ENCODE measurements at places on chromosomes 12 and 14.

- no peaks in the 10 kb centered on the region for H3K4me1 ChIP-seq
- no peak overlapping the region for H3K27ac ChIP-seq
- H3K27me3 ChIP-seq, result no peaks in the 10 kb centered on the region
- DNase-seq, result no peak
Observed at GRCh38 chr12:121165316-121165715, 32.6 kb downstream of the P2RX7 start.

- no peak overlapping the region for H3K27ac ChIP-seq
- DNase-seq, result no peak
- H3K4me3 ChIP-seq, result no peak overlapping the region
- no peaks in the 10 kb centered on the region for H3K36me3 ChIP-seq
Observed at GRCh38 chr14:52781629-52782028, 9.8 kb downstream of the GNPNAT1 start.

- no peaks in the 10 kb centered on the region for H3K36me3 ChIP-seq
- H3K4me3 ChIP-seq, result no peak overlapping the region
- H3K27me3 ChIP-seq, result no peaks in the 10 kb centered on the region
- no peak for DNase-seq
Observed at GRCh38 chr12:93107514-93108312, 178.6 kb upstream of the EEA1 start.

GRCh38 chr12:90854136-90854689 is 100.8 kb downstream of the CCER1 start:
- no peak overlapping the region for H3K4me3 ChIP-seq
- no peak overlapping the region for H3K27ac ChIP-seq
- H3K4me1 ChIP-seq, result peaks cover 44% of the 10 kb centered on the region
- H3K36me3 ChIP-seq, result no peaks in the 10 kb centered on the region

GRCh38 chr14:84891404-84891803 is 638.5 kb upstream of the FLRT2 start:
- no peak for DNase-seq
- no peaks in the 10 kb centered on the region for H3K36me3 ChIP-seq
- no peaks in the 10 kb centered on the region for H3K27me3 ChIP-seq

GRCh38 chr12:68222326-68222725 is 3.3 kb downstream of the IL26 start:
- H3K4me3 ChIP-seq, result no peak overlapping the region
- no peak overlapping the region for H3K27ac ChIP-seq
- DNase-seq, result no peak
- no peaks in the 10 kb centered on the region for H3K36me3 ChIP-seq

DNA sequence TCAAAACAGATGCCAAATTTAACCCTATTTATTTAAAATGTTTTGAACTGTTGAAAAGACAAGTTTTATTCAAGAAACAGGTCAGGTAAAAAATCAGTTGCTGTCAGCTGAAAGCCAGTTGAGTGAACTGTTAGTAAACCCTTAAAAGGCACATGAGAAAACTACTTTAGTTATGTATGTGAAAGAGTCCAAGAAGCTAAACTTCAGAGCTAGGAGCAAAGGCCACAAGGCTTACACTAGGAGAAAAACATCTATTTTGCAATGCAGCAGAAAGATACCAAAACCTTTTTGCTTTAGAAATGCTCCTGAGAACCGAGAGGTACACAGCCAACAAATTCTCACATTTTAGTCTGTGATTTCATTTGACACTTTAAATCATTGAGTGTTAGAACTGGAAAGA is 375.2 kb downstream of the FSCB start:
- no peaks in the 10 kb centered on the region for H3K4me1 ChIP-seq
- H3K4me3 ChIP-seq, result no peak overlapping the region
- no peaks in the 10 kb centered on the region for H3K36me3 ChIP-seq
- no peak for DNase-seq

- H3K4me1 ChIP-seq, result peaks cover 16% of the 10 kb centered on the region
- no peaks in the 10 kb centered on the region for H3K36me3 ChIP-seq
- no peak overlapping the region for H3K4me3 ChIP-seq
Observed at GRCh38 chr14:96352708-96353107, 10.4 kb downstream of the ATG2B start.

- DNase-seq, result no peak
- H3K36me3 ChIP-seq, result no peaks in the 10 kb centered on the region
- no peak overlapping the region for H3K4me3 ChIP-seq
- H3K27me3 ChIP-seq, result no peaks in the 10 kb centered on the region
Observed at GRCh38 chr14:64654246-64654900, 49.9 kb upstream of the PLEKHG3 start.

DNA sequence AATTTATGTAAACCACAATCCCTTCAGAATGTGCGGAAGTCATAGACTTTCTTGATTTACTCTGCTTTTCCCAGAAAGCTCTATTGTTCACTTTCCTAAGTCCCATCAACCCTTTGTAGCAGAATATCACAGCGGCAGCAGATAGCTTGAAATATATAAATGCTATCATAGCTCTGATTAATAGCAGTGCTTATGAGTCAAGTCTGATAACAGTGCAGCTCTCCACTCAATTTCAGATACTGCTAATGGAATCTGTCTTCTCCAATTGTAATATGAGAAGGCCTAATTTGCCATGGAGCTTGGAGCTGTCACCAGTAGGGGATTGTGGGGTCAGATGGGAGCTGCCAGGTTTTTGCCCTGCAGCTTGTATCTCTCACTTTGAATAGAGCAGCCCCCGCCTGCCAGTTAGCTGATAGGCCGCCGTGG is 10.9 kb downstream of the TMEM260 start:
- H3K36me3 ChIP-seq, result no peaks in the 10 kb centered on the region
- no peaks in the 10 kb centered on the region for H3K27me3 ChIP-seq
- no peak overlapping the region for H3K4me3 ChIP-seq
- H3K4me1 ChIP-seq, result no peaks in the 10 kb centered on the region

- no peaks in the 10 kb centered on the region for H3K27me3 ChIP-seq
- no peak for DNase-seq
- H3K36me3 ChIP-seq, result no peaks in the 10 kb centered on the region
- no peaks in the 10 kb centered on the region for H3K4me1 ChIP-seq
- no peak overlapping the region for H3K27ac ChIP-seq
Observed at GRCh38 chr14:72775923-72776554, 117.9 kb downstream of the DPF3 start.

DNA sequence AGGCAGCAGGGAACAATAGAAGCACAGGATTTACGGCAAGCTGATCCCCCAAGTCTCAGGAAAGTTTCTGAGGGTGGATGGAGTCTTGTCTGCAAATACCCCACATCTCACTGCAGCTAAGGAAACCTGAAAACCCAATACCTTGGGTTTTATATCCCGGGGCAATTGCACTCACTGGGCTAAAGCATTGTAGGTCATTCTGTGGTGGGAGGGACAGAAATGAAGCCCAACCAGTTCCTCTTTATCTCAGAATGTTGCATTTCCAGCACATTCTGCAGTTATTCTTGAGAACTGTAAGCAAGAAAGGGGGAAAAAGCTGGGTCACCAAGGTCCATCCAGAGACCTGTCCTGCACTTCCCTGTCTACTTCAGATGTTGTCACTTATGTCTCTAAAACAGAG is 39.8 kb downstream of the C12orf42 start:
- H3K4me3 ChIP-seq, result no peak overlapping the region
- no peaks in the 10 kb centered on the region for H3K27me3 ChIP-seq
- no peaks in the 10 kb centered on the region for H3K4me1 ChIP-seq
- H3K36me3 ChIP-seq, result no peaks in the 10 kb centered on the region
- DNase-seq, result no peak
- no peak overlapping the region for H3K27ac ChIP-seq

- DNase-seq, result no peak
- no peaks in the 10 kb centered on the region for H3K27me3 ChIP-seq
- H3K36me3 ChIP-seq, result peaks cover 40% of the 10 kb centered on the region
- H3K4me3 ChIP-seq, result no peak overlapping the region
- H3K27ac ChIP-seq, result no peak overlapping the region
Observed at GRCh38 chr12:21843795-21844194, 69.3 kb upstream of the KCNJ8 start.

DNA sequence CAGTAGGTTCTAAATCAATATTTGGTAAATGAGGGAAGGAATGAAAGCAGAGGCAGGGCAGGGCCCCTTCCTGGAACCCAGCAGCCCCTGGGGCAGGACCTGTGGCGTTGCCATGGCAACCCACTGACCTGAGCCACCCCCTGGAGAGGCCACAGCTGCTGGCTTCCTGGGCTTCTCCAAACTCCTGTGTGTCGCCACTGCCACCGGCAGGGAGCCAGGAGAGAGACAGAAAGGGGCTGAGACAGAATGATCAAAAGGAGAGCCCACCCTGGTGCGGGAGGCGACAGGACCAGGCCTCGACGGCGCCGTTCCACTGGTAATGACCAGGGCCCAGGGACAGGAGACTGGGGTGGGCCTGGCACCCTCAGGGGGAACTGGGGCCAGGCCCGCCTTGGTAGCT is 18.2 kb downstream of the RFX4 start:
- H3K27ac ChIP-seq, result no peak overlapping the region
- no peak overlapping the region for H3K4me3 ChIP-seq
- DNase-seq, result no peak
- no peaks in the 10 kb centered on the region for H3K4me1 ChIP-seq
- H3K36me3 ChIP-seq, result no peaks in the 10 kb centered on the region

GRCh38 chr12:7439579-7440505 is 4.1 kb downstream of the CD163L1 start:
- H3K4me3 ChIP-seq, result peak overlapping the region; percentile 12
- no peaks in the 10 kb centered on the region for H3K36me3 ChIP-seq
- no peak overlapping the region for H3K27ac ChIP-seq
- DNase-seq, result no peak

DNA sequence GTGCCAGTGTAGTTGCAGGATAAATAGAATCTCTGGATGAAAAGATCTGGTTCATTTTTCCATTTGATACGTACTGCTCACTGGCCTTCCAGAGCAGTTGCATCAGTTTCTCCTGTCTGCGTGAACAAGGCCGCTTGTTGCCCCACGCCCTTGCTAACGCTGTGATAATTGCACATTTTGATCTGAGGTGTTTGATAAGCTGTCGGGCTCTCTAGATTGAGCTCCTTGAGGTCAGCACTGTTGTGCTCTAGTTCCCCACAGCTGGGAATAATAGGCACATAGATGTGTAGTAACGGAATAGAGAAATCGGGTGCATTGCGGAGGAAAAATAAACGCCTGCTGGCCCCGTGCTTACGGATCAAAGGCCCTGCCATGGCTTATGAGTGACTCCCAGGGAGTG is 42.8 kb upstream of the TRAF3 start:
- DNase-seq, result no peak
- no peak overlapping the region for H3K4me3 ChIP-seq
- no peaks in the 10 kb centered on the region for H3K36me3 ChIP-seq
- no peak overlapping the region for H3K27ac ChIP-seq
- H3K4me1 ChIP-seq, result no peaks in the 10 kb centered on the region
- H3K27me3 ChIP-seq, result no peaks in the 10 kb centered on the region

DNA sequence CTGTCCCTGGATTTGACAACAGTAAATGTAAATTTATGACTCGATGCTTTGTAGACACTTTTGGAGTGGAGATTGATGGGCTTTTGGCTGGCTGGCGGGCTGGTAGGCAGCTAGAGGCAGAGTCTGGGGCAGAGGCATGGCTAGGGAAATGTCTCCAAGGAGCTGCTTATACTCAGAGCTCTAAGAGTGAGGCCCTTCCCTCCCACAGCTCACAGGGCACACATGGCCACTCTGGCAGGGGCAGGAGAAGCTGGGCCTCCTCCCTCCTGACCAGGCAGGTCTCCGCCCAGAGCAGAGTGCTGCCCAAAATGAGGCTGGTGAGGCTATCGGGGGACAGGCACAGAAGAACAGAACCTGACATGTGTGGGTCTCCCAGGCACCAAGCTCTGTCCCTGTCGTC is 67.5 kb downstream of the GALNT16 start:
- no peak overlapping the region for H3K27ac ChIP-seq
- no peaks in the 10 kb centered on the region for H3K27me3 ChIP-seq
- no peaks in the 10 kb centered on the region for H3K4me1 ChIP-seq
- DNase-seq, result peak; percentile 24

GRCh38 chr12:52349196-52349595 is 18.1 kb downstream of the KRT85 start:
- no peak for DNase-seq
- no peak overlapping the region for H3K27ac ChIP-seq
- H3K36me3 ChIP-seq, result no peaks in the 10 kb centered on the region
- no peaks in the 10 kb centered on the region for H3K4me1 ChIP-seq
- H3K27me3 ChIP-seq, result no peaks in the 10 kb centered on the region

DNA sequence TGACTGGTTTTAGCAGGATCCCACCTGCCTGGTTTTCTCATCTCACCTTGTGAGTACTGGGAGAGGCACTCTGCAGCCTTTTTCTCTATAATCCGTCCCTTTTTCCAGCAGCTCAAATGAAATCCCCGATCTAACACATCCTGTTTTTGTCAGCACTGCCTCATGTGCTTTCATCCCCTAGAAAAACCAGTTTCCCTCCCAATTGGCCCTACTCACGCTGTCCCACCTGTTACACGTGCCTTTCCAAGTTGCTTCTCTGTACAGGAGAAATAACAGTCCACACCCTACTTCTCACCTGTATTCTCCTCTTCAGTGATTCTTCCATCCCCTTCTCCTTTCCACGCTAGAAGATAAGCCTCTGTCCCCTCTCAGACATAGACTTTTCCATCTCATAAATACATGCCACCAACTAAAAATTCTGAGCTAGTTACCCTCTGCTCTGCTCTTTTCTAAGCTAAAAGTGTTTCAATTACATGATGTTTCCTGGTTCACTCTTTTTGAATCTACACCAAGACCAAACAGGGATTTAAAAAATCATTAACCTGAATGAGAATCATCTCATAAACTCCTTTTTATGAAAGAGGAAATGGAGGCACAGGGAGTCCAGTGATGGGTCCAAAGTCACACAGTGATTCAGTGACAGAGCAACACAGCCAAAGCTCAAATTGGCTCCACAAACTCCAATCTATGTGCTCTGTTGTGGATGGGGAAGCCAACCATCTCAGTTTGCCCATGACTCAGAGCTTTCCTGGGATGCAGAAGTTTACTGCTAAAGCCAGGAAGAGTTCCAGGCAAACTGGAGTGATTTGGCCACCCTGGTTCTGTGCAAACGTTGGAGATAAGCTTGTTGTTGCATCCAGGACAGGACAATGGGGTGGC is 240.0 kb upstream of the TMEM132C start:
- H3K27ac ChIP-seq, result no peak overlapping the region
- no peak overlapping the region for H3K4me3 ChIP-seq
- no peaks in the 10 kb centered on the region for H3K4me1 ChIP-seq

DNA sequence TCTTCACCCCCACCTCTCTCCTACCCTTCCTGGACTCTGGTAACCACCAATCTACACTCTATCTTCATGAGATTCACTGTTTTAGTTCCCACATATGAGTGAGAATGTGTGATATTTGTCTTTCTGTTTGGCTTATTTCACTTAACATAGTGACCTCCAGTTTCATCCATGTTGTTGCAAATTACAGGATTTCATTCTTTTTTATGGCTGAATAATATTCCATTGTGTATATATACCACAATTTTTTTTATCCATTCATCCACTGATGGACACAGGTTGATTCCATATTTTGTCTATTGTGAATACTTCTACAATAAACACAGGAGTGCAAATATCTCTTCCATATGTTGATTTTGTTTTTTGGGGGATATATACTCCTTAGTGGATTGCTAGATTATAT is 140.5 kb downstream of the OTOGL start:
- H3K4me3 ChIP-seq, result no peak overlapping the region
- H3K4me1 ChIP-seq, result no peaks in the 10 kb centered on the region
- H3K36me3 ChIP-seq, result no peaks in the 10 kb centered on the region
- H3K27me3 ChIP-seq, result no peaks in the 10 kb centered on the region

- H3K36me3 ChIP-seq, result no peaks in the 10 kb centered on the region
- H3K4me1 ChIP-seq, result no peaks in the 10 kb centered on the region
- H3K27me3 ChIP-seq, result no peaks in the 10 kb centered on the region
Observed at GRCh38 chr14:28023853-28024252, 742.7 kb upstream of the FOXG1 start.

- H3K36me3 ChIP-seq, result no peaks in the 10 kb centered on the region
- no peak overlapping the region for H3K4me3 ChIP-seq
- H3K4me1 ChIP-seq, result no peaks in the 10 kb centered on the region
- no peak overlapping the region for H3K27ac ChIP-seq
- H3K27me3 ChIP-seq, result peaks cover 6% of the 10 kb centered on the region
Observed at GRCh38 chr12:4828176-4828575, 81.5 kb upstream of the KCNA1 start.

Measured in sigmoid colon (tissue), 7 donors.